ENCODE measurements at places on chromosomes 3 and 15.

- no peak for DNase-seq
Observed at GRCh38 chr15:69766156-69766555, 313.5 kb downstream of the RPLP1 start.

- DNase-seq, result no peak
Observed at GRCh38 chr15:69342460-69343076, 43.9 kb downstream of the PAQR5 start.

- no peak for DNase-seq
Observed at GRCh38 chr3:66270701-66271100, 49.9 kb downstream of the SLC25A26 start.

DNA sequence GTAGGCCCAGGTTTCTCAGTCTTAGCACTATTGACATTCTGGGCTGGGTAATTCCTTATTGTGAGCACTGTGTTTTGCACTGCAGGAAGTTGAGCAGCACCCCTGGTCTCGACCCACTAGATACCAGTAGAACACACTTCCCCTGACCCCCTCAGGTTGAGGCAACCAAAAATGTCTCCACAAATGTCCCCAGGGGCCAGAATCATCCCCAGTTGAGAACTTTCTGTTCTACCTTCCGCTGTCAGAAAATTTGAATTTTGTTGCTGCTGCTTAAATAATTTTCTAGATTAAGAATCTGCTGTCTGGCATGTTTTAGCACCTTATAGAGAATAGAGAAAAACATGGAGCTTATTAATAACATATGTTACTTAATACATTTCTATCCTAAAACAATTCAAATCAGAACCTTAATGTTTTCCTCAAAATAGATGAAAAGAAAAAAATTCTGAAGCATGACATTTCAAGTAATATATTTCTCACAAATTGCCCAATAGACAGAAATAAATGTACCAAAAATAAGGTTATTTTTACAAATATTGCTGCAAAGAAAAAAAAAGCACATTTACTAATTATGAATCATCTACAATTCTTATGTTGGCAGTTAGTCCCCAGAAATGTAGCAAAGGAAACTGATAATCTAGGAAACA, 13.2 kb upstream of the THRB start:
- no peak for DNase-seq

DNA sequence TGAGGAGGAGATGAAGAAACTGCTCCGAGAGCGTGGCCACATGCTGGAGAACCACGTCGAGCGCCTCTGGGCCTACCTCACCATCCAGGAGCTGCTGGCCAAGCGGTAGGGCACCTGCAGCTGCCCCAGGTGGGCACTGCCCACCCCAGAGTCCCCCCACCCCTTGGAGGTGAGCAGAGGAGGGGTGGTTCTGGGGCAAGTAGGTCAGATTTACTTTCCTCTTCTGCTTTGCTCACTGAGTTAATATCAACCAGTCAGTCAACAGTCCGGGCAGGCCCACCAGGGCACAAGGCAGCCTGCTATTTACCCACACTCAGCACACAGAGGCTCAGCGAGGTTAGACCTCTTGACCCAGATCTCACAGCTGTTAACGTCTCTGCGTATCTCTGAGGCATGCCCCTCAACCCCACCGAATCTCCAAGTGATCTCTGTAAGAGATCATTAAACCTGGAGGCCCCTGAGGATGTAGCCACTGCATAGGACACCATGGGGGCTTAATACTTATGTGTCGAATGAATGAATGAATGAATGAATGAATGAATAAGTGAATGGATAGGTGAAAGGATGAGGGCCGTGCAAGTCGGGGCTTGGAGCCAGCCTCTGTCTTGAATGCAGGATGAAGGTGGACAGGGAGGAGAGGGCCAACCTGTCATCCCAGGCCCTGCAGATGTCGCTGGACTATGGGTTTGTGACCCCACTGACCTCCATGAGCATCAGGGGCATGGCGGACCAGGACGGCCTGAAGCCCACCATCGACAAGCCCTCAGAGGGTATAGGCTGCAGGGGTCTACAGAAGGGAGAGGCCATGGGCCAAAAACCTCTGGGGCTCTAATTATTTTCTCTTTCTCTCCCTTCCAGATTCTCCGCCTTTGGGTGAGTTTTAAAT, 8.0 kb upstream of the ITIH3 start:
- no peak for DNase-seq

GRCh38 chr3:77459926-77460325, 420.0 kb downstream of the ROBO2 start:
- DNase-seq, result no peak

DNA sequence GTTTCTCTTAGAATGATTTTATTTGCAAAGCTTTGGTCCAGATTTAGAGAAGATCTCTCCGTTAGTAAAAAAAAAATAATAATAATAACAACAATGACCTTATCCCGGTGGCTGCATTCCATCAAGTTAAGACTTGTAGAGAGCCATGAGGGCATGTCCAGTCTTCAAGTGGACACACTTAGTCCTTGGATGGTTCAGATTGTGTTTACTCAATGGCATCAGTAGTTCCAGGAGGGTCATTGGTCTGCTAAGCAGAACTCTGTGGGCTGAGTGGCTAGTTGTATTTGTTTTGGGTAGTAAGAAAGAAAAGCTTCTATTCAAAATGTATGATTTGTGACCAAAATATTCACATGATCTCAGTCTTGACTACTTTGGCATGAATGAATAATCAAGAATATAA, 116.3 kb upstream of the UBE2E2 start:
- DNase-seq, result no peak

DNA sequence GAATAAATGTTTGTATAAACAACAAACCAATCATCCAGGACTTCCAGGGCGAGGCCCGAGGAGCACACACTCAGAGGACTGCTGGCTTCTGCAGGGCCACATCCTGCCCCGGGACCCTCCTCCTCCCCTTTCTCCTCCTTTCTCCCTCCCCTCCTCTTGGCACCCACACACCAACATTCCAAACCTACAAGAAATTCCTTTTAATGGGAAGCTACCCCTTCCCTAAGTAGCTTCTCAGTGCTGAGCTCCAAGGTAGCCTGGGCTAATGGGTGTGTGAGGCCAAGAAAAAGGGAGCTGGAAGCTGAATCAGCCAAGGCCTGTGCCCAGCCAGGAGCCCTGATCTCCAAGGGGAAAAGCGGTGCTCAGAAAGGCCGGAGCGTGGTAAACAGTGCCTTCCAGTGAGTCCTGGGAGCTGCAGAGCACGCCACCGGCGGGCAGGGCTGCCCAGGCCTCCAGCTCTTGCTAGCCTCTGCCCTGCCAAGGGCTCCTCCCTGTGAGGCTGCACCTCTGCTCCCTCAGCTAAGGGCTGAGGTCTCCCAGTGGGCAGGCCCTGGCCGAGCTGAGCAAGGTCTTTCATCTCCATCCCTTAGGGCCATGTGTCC, 3.9 kb downstream of the ITIH3 start:
- no peak for DNase-seq

GRCh38 chr3:43736558-43737440, 46.1 kb downstream of the ABHD5 start:
- no peak for DNase-seq

GRCh38 chr15:40941528-40942336, 11.5 kb upstream of the CHAC1 start:
- DNase-seq, result peak; percentile 73

GRCh38 chr3:25582242-25582641, 82.5 kb downstream of the TOP2B start:
- no peak for DNase-seq

Data from CD4-positive, alpha-beta T cell treated with Interleukin-4 for 1 hour (primary cell).